Left colon (tissue), 2 donors: ENCODE measurements at places on chromosomes 4 and X. TPM values are rescaled to one million over a fixed set of nuclear protein-coding genes. Genes with fewer than 3 reads are reported as not detected.

TMEM47 gene
- 9.1 TPM for total RNA-seq

MAB21L2 gene
- total RNA-seq: 45.8 TPM

GYPA gene
- not detected for total RNA-seq

CLCN5 gene
- 9.4 TPM for total RNA-seq

TBC1D9 gene
- total RNA-seq: 20.5 TPM

PNMA6A gene
- total RNA-seq: 0.42 TPM

PI4K2B gene
- 23.8 TPM for total RNA-seq

FRMD7 gene
- not detected for total RNA-seq

USP26 gene
- total RNA-seq: not detected

SH2D1A gene
- total RNA-seq: not detected

POU3F4 gene
- 0.14 TPM for total RNA-seq

PASD1 gene
- not detected for total RNA-seq

PABPC5 gene
- total RNA-seq: 0.47 TPM

TEX13C gene
- not detected for total RNA-seq

RS1 gene
- not detected for total RNA-seq

CXCL5 gene
- total RNA-seq: not detected

PITX2 gene
- 1.1 TPM for total RNA-seq

GAGE12G gene
- not detected for total RNA-seq

ADH1B gene
- 156 TPM for total RNA-seq

JADE3 gene
- total RNA-seq: 7.4 TPM

TMSB15A gene
- total RNA-seq: 0.42 TPM

ACE2 gene
- total RNA-seq: 52.2 TPM

TMEM31 gene
- total RNA-seq: not detected

GRIA3 gene
- total RNA-seq: 0.50 TPM

PARM1 gene
- total RNA-seq: 266 TPM

RHOH gene
- 2.8 TPM for total RNA-seq

SPANXA2 gene
- total RNA-seq: not detected

AFP gene
- not detected for total RNA-seq

P2RY8 gene
- total RNA-seq: 2.1 TPM

BST1 gene
- total RNA-seq: 11.4 TPM

SRPX gene
- total RNA-seq: 26.0 TPM

RXFP1 gene
- total RNA-seq: 0.28 TPM

RBMXL3 gene
- not detected for total RNA-seq

NMU gene
- 0.67 TPM for total RNA-seq

FGA gene
- total RNA-seq: not detected
